ENCODE measurements at places on chromosomes 12 and 14. TPM values are rescaled to one million over a fixed set of nuclear protein-coding genes. Genes with fewer than 3 reads are reported as not detected.

The CD9 gene
- 3.3 TPM for total RNA-seq

The CD27 gene
- total RNA-seq, result 2.2 TPM

The CLEC6A gene
- not detected for total RNA-seq

The OTOGL gene
- not detected for total RNA-seq

The PRR4 gene
- total RNA-seq, result 2.5 TPM

The GPR135 gene
- total RNA-seq, result 3.8 TPM

The ACOT4 gene
- total RNA-seq, result 8.9 TPM

The ERP27 gene
- total RNA-seq, result 3.2 TPM

The FAM186B gene
- 2.0 TPM for total RNA-seq

GRCh38 chr14:93276031-93276716 is 56.7 kb downstream of the BTBD7 start:
- H3K27ac ChIP-seq, result no peak overlapping the region
- no peaks in the 10 kb centered on the region for H3K36me3 ChIP-seq
- no peaks in the 10 kb centered on the region for H3K27me3 ChIP-seq
- no peak overlapping the region for H3K4me3 ChIP-seq
- peaks cover 12% of the 10 kb centered on the region for H3K4me1 ChIP-seq

DNA sequence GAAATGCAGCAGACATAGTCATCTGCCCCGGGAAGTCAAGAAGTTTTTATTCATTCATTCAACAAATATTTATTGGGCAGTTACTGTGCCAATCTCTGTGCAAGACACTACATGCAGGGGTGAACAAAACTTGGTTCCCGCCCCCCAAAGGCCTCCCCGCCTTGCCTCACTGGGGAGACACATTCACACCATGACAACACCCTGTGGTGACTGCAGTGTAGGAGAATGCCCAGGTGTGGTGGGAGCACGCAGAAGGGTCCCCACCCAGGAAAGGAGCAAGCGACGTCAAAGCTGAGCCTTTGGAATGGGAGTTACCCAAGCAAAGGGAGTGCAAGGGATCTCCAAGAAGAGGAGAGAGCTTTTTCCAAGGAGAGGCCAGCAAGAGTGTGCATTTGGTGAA is 1.6 kb upstream of the AQP6 start:
- H3K4me3 ChIP-seq, result no peak overlapping the region
- no peaks in the 10 kb centered on the region for H3K4me1 ChIP-seq
- no peaks in the 10 kb centered on the region for H3K36me3 ChIP-seq
- no peak overlapping the region for H3K27ac ChIP-seq

- DNase-seq, result no peak
- H3K27ac ChIP-seq, result no peak overlapping the region
- H3K4me3 ChIP-seq, result no peak overlapping the region
- peaks cover 13% of the 10 kb centered on the region for H3K4me1 ChIP-seq
Observed at GRCh38 chr12:52703878-52704277, 554 bp upstream of the KRT77 start.

GRCh38 chr14:87149583-87150354 is 843.2 kb downstream of the GALC start:
- no peak overlapping the region for H3K4me3 ChIP-seq
- no peak for DNase-seq
- H3K36me3 ChIP-seq, result peaks cover 5% of the 10 kb centered on the region
- no peak overlapping the region for H3K27ac ChIP-seq
- H3K27me3 ChIP-seq, result no peaks in the 10 kb centered on the region
- H3K4me1 ChIP-seq, result no peaks in the 10 kb centered on the region

DNA sequence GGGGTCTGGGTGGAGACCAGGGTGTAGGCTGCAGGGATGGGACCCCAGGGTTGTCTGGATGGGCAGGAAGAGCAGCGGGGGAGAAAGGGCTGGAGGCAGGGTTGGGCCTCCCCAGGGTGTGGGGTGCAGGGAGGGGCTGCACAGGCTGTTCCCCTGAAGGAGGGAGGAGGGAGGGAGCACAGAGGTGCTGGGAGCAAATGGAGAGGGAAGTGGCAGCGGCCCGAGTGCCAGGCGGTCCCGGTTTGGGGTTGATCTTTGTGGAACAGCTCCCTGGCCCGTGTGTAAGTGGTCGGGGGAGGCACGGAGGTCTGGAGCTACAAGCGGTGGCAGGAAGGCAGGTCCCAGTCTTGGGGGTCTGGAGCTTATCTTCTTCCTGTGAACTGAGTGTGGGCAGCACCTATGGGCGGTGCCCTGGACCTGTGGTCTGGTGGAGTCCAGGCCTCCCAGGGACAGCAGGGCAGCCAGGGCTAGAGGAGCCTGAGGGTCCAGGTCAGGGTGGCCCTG is 391.6 kb downstream of the TMEM121 start:
- no peak overlapping the region for H3K27ac ChIP-seq
- no peak for DNase-seq
- no peaks in the 10 kb centered on the region for H3K4me1 ChIP-seq
- H3K27me3 ChIP-seq, result peaks cover 3% of the 10 kb centered on the region

GRCh38 chr12:41778934-41779333 is 365.7 kb downstream of the GXYLT1 start:
- H3K4me3 ChIP-seq, result no peak overlapping the region
- no peak overlapping the region for H3K27ac ChIP-seq
- DNase-seq, result no peak
- no peaks in the 10 kb centered on the region for H3K27me3 ChIP-seq

- H3K36me3 ChIP-seq, result peaks cover 6% of the 10 kb centered on the region
- peak; percentile 55 for DNase-seq
- H3K27ac ChIP-seq, result no peak overlapping the region
Observed at GRCh38 chr12:57127101-57127725, 1.1 kb upstream of the LRP1 start.

GRCh38 chr12:61514016-61514415 is 746.2 kb upstream of the USP15 start:
- no peaks in the 10 kb centered on the region for H3K27me3 ChIP-seq
- H3K36me3 ChIP-seq, result no peaks in the 10 kb centered on the region
- no peak overlapping the region for H3K27ac ChIP-seq
- H3K4me3 ChIP-seq, result no peak overlapping the region
- DNase-seq, result no peak
- H3K4me1 ChIP-seq, result no peaks in the 10 kb centered on the region

DNA sequence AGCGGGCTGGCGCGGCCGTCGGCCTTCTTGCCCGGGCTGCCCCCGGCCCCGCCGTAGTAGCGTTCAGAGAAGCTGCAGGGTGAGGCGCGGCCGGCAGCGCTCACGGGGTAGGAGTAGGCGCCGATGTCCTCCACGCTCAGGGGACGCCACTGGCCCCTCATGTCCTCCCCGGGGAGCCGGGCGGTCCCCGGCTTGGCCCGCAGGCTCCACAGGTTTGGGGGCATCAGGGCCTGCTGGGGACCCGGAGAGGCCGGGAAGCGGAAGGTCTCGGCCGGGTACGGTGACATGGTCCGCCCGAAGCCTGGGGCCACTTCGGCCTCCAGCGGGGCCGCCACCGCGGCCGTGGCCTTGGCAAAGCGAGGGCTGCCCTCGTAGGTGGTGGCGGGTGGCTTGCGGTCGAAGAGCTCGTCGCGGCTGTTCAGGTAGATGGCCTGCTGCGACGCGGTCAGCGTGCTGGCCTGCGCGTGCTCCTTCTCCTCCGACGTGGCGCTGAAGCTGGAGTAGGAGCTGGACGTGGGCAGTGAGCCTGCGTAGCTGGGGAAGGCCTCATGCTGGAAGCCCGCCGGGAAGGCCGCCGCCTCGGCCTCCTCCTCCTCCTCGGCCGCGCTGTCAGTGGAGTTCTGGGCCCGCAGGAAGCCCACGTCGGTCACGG is 48.7 kb downstream of the BEGAIN start:
- no peaks in the 10 kb centered on the region for H3K4me1 ChIP-seq
- H3K27me3 ChIP-seq, result no peaks in the 10 kb centered on the region
- no peak overlapping the region for H3K27ac ChIP-seq
- peak; percentile 53 for DNase-seq
- no peaks in the 10 kb centered on the region for H3K36me3 ChIP-seq

DNA sequence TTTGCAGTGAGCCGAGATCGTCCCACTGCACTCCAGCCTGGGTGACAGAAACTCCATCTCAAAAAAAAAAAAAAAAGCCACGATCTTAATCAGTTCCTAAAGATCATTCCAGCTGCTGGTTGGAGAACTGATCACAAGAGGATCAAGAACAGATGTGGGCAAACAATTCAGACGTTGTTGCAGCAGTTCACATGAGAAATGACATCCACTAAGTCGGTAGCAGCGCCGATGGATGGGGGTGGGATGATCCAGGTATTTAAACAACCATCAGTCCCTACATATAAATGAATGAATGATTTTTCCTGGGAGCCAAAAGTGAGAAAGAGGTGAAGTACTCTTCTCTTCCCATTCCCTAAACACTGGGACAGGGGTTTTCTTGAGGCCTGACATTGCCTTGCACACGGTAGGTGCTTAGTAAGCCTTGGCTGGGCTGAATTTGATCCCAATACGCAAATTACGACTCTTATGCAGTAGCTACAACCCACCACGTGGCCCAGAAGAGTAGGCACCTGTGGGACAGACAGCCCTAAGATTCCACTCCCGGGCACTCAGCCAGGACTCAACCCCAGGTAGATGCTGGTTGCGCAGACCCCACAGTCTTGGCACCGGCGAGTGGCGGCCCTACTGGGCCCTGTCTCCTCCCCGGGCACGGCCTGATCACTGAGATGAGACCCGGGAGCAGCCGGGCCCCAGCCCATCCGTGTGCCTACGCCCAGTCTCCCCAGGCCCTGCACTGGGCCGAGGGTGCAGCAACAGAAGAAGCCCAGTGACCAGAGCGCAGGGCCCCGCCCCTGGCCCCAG is 565 bp downstream of the SPRYD3 start:
- H3K27ac ChIP-seq, result peak overlapping the region; percentile 89
- peak overlapping the region; percentile 87 for H3K4me3 ChIP-seq
- H3K36me3 ChIP-seq, result peaks cover 9% of the 10 kb centered on the region
- DNase-seq, result no peak

GRCh38 chr12:132888852-132889251 is 1.4 kb upstream of the CHFR start:
- H3K4me3 ChIP-seq, result peak overlapping the region; percentile 100
- peaks cover 12% of the 10 kb centered on the region for H3K27me3 ChIP-seq
- peaks cover 30% of the 10 kb centered on the region for H3K36me3 ChIP-seq
- no peak for DNase-seq

DNA sequence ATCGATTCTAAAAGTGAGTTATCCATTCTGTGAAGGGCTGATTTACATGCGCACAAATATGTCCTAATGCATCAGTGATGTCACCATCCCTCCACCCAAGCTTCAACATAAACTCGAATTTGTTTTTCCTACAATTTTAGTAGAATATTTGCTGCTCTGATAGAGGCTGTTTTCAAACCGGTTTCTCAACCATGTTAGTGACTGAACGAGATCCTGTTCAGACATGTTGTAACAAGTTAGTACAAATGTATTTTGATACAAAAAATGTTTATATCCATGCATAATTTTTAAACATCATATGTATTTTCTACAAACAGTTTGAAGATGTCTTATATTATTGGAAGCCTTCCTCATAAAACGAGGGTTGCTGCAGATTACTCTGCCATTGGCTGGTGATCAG is 12.7 kb upstream of the PRB2 start:
- H3K4me3 ChIP-seq, result no peak overlapping the region
- H3K27me3 ChIP-seq, result peaks cover 6% of the 10 kb centered on the region
- no peaks in the 10 kb centered on the region for H3K4me1 ChIP-seq
- H3K36me3 ChIP-seq, result peaks cover 11% of the 10 kb centered on the region
- DNase-seq, result no peak

DNA sequence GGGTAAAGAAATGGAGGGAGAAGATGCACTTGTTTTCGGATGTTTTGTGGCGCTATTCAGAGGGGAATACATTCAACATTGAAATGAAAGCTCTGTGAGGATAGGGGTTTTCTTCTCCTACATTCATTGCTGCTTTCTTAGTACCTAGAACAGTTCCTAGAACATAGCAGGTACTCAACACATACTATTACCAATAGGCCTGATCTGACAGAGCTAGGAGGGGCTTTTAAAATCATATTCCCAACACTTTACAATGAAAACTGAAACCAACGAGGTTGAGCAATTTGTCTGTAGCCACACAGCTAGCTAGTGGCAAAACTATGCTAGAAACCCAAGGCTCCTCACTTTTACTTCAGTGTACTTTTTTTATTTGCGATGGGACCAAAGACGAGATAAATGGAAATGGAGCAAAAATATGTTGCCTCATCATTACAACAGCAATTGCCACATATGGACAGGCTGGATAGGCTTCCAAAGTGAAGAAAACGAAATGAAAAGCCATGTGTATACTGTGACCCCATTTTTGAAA is 23.1 kb upstream of the IL22 start:
- peak overlapping the region; percentile 2 for H3K27ac ChIP-seq
- H3K4me1 ChIP-seq, result peaks cover 33% of the 10 kb centered on the region
- H3K4me3 ChIP-seq, result peak overlapping the region; percentile 9

- H3K27ac ChIP-seq, result no peak overlapping the region
Observed at GRCh38 chr12:21815306-21816062, 41.0 kb upstream of the KCNJ8 start.

DNA sequence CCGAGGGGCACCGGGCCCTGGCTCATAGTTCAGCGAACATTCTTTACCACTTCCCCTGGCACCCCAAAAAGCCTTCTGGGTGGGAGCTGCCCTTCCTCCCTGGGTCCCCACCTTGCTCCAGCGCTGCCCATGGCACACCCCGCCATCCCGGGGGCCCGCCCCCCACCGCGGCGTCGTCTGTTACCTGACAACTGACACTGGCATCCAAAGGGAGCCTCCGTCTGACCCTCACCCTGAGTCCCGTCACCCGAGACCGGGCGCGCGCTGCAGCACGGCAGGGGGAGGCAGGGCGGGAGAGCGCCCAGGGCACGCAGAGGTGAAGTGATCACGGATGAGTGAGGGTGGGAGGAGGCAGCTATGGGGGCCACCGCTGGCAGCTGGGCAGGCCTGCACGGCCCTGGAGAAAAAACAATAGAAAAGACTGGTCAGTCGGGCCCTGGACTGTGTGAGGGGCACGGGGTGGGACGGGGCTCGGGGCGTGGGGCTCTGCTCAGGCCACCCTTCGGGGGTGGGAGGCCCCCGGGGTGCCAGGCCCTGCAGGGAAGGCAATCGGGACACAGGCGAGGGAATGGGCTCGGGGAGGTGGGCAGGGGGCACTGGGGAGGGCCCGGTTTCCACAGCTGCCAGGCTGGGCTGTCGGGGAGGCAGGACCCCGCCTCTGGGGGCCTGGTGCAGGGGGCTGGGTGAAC is 40.7 kb downstream of the BCL11B start:
- H3K27me3 ChIP-seq, result no peaks in the 10 kb centered on the region
- peaks cover 75% of the 10 kb centered on the region for H3K4me1 ChIP-seq
- DNase-seq, result no peak
- H3K4me3 ChIP-seq, result no peak overlapping the region
- peak overlapping the region; percentile 84 for H3K27ac ChIP-seq
- peaks cover 10% of the 10 kb centered on the region for H3K36me3 ChIP-seq

GRCh38 chr12:3694673-3695072 is 58.2 kb downstream of the CRACR2A start:
- no peaks in the 10 kb centered on the region for H3K27me3 ChIP-seq
- H3K36me3 ChIP-seq, result peaks cover 38% of the 10 kb centered on the region
- H3K4me3 ChIP-seq, result no peak overlapping the region

DNA sequence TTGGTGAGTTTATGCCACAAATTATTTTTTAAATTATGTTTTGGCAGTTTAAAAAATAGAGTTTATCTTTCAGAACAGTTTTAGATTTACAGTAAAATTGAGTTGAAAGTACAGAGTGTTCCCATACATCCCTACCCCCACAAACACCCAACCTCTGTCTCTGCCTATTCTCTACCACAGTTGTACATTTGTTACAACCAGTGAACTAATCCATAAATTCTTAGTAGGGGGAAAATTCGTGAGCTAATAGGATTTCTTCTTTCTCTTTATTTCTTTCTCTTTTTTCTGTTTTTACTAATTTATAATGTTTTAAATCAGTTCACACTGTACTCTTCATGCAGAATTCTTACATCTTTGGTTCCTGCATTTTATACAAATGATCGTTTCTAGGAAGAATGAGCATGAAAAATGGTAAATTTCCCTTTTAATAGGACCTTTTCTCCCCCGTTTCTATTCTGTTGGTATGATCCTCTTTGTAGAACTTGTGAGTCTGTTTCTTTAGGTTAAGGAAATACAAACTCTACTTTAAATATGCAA is 56.7 kb downstream of the MIPOL1 start:
- H3K4me3 ChIP-seq, result no peak overlapping the region
- H3K36me3 ChIP-seq, result no peaks in the 10 kb centered on the region
- no peaks in the 10 kb centered on the region for H3K4me1 ChIP-seq
- DNase-seq, result no peak
- no peak overlapping the region for H3K27ac ChIP-seq
- H3K27me3 ChIP-seq, result no peaks in the 10 kb centered on the region

Measured in natural killer cell treated with Interleukin-12 subunit alpha and Interleukin-12 subunit beta and Interleukin-15 and Interleukin-18, amount 100 ng/mL, for 72 hours (primary cell).